CD4-positive, alpha-beta T cell treated with Interleukin-4 for 4 hours (primary cell): ENCODE measurements at places on chromosomes 1 and 21.

DNA sequence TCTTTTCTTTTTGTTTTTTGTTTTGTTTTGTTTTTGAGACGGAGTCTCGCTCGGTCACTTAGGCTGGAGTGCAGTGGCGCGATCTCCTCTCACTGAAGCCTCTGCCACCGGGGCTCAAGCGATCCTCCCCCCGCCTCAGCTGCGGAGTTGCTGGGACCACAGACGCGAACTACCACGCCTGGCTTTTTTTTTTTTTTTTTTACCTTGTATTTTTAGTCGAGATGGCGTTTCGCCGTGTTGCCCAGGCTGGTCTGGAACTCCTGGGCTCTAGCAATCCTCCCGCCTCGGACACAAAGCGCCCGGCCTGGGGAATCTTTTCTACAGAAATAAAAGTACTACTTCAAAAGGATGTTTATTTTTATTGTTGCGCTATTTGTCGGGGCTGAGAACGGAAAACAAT lies 1.1 kb upstream of the SETDB1 start:
- no peak for DNase-seq

DNA sequence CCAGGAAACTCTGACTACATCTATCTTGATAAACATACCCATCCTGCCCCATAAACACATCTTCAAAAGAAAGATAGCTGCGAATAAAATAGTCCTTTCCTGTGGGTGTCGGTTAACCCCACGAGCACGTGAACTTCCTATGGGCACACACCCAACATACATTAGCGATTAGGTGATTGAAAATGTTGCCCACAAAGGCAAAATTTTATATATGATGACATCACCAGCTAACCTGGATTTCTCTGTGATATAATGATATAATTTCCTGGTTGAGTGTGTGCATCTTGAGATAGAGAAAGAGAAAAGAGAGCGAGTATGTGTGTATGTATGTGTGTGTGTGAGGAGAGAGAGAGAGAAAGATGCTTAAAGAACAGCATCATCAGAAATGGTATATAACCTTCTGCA lies 296.1 kb downstream of the PTPRC start:
- DNase-seq, result peak; percentile 86

- DNase-seq, result no peak
Measured at GRCh38 chr21:32463889-32464300, 51.4 kb downstream of the EVA1C start.

DNA sequence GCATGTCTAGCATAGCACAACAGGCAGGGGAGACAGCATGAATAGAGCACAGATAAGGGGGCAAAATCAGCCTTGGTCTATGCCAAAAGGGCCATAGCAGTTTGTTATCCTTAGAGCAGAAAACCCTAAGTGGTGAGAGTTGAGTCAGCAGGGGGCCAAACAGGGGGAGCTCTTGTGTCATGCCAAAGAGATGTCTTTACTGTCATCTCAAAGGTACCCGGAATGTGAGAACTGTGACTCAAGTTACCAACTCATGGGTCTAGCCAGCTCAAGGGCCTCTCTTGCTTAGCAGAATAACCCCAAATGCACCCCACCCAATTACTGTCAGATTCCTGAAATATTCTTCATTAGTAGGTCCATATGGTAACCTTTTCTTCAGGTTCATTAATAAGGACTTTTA lies 45.9 kb upstream of the NRDC start:
- no peak for DNase-seq

DNA sequence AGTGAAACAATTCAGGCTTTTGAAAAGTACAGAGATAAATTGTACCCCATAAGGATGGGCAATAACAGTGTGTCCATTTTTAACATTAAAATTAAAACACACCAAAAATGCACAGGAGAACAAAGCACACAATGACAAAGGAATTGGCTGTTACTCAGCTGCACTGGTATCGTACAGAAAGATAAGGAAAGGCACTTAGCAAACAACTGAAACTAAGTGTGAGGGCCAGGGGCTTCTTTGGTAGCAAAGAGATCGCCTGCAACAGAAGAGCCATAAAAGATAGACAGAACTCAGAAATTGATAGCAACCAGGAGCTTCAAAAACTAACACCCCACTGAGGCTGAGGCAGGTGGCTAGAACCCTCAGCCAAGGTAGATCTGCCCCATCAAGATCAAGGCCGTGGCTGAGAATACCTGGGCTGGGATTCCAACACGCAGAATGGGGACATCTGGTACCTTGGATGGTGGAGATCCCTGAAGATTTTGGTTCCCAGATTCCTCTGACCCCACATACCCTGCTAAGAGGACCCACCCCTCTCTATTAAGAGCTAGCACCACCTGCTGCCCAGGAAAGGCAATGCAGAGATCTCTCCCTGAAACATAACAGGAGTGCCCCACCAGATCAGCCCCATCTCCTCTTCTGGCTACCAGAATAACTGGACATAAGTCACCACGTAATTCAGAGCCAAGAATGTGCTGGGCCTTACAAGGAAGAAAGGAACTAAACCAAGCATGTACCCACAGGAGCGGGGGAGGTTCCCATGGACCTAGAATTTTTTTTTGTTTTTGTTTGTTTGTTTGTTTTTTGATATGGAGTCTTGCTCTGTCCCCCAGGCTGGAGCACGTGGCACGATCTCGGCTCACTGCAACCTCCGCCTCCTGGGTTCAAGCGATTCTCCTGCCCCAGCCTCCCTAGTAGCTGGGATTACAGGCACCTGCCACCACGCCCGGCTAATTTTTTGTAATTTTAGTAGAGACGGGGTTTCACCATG lies 16.2 kb downstream of the PLEKHO1 start:
- DNase-seq, result peak; percentile 56

GRCh38 chr1:89487972-89488371 lies 36.7 kb upstream of the LRRC8B start:
- no peak for DNase-seq

DNA sequence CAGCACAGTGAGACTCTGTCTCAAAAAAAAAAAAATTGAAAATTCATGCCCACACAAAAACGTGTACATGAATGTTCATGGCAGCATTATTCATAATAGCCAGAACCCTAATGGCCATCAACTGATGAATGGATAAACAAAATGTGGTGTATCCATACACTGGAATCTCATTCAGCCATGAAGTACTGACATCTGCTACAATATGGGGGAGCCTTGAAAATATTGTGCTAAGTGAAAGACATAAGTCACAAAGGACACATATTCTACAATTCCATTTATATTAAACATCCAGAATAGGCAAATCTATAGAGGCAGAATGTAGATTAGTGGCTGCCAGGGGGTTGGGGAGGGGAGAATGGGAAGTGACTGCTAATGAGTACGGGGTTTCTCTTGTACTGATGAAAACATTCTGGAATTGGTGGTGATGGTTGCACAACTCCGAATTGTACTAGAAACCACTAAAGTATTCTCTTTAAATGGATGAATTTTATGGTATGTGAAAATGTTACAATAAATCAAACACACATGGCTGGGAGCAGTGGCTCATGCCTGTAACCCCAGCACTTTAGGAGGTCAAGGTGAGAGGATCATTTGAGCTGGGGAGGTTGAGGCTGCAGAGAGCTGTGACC lies 33.0 kb upstream of the KCNN3 start:
- DNase-seq, result no peak

DNA sequence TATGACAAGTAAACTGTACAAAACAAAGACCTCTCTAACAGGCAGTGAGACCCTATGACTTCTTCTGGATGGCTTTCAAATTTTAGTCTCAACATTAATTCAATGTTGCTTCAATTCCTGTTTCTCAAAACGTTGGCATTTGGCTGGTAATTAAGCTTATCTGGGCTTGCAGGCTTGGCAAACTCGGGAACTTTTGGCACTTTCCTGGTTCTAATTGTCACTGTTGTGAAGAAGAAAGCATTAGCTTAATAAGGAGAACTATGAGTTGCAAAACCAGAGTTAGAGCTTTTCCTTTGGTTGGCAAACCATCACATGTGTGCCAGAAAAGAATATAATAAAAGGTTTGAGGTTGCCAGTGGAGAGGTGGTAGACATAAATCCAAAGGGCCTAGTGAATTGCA lies 698.3 kb downstream of the LRRIQ3 start:
- DNase-seq, result no peak

DNA sequence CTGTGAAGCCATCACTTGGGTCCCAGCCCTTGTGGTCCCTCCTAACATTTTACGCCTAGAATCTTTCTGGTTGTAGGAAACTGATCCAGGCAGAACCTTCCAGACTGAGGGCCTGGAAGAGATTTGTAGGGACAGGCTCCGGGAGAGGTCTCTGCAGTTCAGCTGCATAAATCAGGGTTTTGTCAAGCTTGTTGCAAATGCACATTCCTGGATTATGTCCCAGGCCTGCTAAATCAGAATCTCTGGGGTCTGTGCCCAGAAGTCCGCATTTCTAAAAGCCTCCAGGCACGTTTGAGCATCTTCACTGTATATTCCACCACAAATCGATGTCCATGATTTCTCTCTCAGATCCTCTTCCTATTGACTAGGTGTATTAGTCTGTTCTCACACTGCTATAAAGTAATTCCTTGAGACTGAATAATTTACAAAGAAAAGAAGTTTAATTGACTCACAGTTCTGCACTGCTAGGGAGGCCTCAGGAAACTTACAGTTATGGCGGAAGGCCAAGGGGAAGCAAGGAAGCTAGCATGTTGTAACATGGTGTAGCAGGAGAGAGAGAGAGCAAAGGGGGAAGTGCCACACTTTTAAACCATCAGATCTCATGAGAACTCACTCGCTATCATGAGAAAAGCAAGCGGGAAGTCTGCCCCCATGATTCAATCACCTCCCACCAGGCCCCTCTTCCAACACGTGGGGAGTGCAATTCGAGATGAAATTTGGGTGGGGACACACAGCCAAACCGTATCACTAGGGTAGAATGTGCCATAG lies 1.2 kb upstream of the FHAD1 start:
- DNase-seq, result no peak

DNA sequence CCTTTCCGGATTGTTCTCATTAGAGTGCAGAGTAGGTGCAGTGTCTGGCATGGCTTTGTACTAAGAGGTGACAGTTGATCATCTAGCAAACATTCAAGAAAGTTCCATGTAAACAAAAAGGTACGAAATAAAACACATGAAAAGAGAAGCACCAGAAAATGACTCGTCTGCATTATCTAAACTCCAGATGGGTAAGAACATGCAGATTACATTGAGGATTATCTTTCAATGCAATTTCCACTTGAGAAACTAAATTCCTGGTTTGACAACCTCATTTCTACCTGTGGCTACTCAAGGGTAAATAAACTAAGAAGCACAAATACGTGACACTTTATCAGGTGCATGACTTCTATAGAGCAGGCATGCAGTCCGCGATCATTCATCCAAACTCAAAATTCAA lies 17.6 kb downstream of the SLC30A10 start:
- no peak for DNase-seq

- no peak for DNase-seq
Measured at GRCh38 chr1:156704930-156705320, 458 bp downstream of the CRABP2 start.

- DNase-seq, result no peak
Measured at GRCh38 chr1:235470741-235471439, 33.4 kb downstream of the B3GALNT2 start.

DNA sequence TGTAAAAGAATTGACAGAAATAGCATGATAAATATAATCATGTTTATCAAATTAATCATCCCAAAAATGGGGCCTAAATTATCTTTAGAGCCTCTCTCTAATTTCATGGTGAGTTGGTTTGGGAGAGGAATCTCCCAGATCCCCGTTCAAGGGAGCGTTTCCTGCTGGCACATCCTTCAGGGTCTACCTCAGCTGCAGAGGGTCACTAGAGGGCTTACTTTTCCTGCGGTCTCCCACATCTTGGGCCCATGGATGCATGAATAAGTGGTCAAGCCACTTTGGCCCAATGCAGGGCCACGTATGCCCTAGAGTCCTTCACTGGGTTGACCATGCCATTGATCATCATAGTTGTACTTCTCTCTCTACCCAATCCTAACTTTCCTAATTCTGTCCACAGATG lies 164.1 kb downstream of the USP25 start:
- no peak for DNase-seq

DNA sequence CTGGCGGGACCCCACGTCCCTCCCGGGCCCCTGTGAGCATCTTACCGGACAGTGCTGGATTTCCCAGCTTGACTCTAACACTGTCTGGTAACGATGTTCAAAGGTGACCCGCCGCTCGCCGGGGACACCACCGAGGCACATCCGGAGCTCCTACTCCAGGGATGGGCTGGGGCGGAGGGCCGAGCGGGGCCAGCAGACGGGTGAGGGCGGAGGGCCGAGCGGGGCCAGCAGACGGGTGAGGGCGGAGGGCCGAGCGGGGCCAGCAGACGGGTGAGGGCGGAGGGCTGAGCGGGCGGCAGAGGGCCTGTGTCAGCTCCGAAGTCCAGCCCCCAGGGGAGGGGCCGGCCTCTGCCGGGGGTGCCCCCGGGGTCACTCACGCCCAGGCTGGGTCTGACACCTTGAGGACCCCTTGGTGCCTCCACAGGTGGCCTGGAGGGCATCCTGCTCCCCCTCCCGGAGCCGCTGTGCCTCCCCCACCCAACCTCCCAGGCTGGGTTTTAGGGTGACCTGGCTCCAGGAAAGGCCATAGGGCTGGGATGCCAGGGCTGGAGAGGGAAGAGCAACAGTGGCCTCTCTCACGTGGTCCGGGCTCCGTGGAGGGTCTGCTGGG lies 5.7 kb upstream of the TTLL10 start:
- no peak for DNase-seq

- peak; percentile 39 for DNase-seq
Measured at GRCh38 chr1:35298464-35298863, 30.0 kb downstream of the ZMYM4 start.

DNA sequence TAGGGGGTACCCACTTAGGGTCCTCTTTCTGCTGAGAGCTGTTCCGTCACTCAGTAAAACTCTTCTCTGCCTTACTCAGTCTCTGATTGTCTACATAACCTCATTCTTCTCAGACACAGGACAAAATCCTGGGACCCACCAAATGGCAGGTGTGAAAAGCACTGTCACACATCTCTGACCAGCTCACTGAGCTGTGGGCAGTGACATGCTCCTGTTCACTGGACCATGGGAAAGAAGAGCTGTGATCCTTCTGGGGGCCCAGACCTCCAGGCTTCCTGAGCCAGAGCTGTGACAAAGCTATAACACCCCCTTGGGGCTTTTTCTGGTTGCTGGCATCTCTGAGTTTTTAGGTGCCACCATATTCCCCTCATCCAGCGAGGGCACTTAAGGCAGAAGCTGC lies 115.7 kb downstream of the NTPCR start:
- DNase-seq, result no peak

DNA sequence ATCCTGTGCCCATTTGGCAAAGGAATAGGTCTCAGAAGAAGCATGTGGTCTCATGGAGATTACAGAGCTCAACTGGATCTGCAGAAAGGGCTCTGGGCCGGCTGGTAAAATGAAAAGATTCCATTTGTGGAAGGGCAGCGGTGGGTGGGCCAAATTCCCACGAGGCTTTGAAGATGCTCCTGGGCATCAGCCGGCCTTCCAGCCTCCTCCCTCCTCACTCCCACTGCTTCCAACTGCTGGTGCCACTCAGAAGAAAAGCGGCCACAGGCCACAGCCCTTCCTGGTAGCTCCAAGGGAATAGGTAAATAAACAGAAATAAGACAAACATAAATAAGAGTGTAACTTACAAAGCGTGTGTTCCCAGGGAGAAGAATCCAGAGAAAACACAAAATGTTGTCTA lies 136.3 kb upstream of the SLC44A3 start:
- DNase-seq, result no peak

- DNase-seq, result no peak
Measured at GRCh38 chr1:172105230-172105629, 263.9 kb downstream of the DNM3 start.
